ENCODE measurements at places on chromosomes 1 and 21. TPM values are rescaled to one million over a fixed set of nuclear protein-coding genes. Genes with fewer than 3 reads are reported as not detected.

CHIT1 gene
- not detected for total RNA-seq

PADI2 gene
- total RNA-seq, result not detected

A3GALT2 gene
- not detected for total RNA-seq

GPR52 gene
- 1.6 TPM for total RNA-seq

FCMR gene
- 0.38 TPM for total RNA-seq

TFF2 gene
- total RNA-seq, result not detected

CNIH3 gene
- total RNA-seq, result 0.98 TPM

OLIG2 gene
- total RNA-seq, result not detected

SMIM34 gene
- total RNA-seq, result not detected

TNFRSF9 gene
- total RNA-seq, result 0.96 TPM

HSPB7 gene
- total RNA-seq, result not detected

RIPPLY3 gene
- total RNA-seq, result not detected

KRTAP19-5 gene
- total RNA-seq, result not detected

OR2L2 gene
- under 0.01 TPM for total RNA-seq

ADAMTS4 gene
- 14.0 TPM for total RNA-seq

ACTL8 gene
- total RNA-seq, result not detected

METTL18 gene
- 5.9 TPM for total RNA-seq

UBXN10 gene
- total RNA-seq, result not detected

SELL gene
- 3.3 TPM for total RNA-seq

RBBP5 gene
- 19.8 TPM for total RNA-seq

Data from vein endothelial cell (primary cell).